ENCODE measurements at places on chromosomes 2 and 18.

DNA sequence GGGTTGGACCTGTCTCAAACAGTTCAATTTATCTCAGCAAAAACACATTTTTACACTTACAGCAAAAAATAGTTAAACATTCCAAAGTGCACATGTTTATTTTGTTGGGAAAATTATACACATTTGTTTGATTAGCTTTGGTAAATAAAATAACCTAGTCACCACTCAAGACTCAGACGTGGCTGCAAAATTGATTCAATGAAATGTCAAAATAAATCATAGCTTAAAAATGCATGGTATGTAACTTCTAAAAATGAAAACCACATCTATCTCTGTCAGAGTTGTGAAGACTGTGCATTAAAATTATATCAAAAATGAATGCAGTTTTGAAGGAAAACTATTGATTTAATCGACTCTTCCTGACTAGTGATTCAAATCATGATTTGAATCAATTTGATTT is 56.7 kb downstream of the GALNT14 start:
- no peak for DNase-seq

DNA sequence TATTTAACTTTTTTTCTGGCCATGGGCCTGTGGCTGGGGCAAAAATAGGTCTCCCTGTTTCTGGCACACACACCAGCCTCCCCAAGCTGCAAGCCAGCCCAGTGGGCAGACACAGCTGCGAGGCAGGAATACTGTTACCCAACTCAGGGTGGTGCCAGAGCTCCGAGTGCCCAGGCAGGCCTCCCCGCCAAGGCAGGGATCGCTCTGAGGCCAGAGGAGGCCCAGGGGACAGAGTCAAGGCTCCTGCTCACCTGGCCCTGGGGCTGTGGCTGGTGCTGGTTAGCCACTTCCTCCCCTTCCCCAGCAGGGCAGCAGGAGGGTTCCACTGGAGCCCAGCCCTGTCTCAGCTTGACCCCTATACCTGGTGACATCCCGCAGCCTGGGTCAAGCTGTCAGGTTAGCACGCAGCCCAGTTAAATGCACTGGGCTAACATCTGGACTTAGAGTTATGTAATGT is 67.1 kb upstream of the EPAS1 start:
- no peak for DNase-seq

GRCh38 chr2:205484764-205485163 is 197.5 kb upstream of the NRP2 start:
- DNase-seq, result no peak

DNA sequence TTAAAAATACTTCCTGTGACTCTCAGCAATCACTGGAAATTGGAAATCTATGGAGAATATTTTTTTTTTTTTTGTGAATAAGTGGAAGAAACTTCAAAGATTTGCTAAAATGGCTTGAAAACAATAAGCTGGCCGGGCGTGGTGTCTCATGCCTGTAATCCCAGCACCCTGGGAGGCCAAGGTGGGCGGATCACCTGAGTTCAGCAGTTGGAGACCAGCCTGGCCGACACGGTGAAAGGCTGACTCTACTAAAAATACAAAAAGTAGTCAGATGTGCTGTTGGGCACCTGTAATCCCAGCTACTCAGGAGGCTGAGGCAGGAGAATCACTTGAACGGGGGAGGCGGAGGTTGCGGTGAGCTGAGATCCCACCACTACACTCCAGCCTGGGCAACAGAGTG is 155.5 kb upstream of the CAVIN2 start:
- no peak for DNase-seq

DNA sequence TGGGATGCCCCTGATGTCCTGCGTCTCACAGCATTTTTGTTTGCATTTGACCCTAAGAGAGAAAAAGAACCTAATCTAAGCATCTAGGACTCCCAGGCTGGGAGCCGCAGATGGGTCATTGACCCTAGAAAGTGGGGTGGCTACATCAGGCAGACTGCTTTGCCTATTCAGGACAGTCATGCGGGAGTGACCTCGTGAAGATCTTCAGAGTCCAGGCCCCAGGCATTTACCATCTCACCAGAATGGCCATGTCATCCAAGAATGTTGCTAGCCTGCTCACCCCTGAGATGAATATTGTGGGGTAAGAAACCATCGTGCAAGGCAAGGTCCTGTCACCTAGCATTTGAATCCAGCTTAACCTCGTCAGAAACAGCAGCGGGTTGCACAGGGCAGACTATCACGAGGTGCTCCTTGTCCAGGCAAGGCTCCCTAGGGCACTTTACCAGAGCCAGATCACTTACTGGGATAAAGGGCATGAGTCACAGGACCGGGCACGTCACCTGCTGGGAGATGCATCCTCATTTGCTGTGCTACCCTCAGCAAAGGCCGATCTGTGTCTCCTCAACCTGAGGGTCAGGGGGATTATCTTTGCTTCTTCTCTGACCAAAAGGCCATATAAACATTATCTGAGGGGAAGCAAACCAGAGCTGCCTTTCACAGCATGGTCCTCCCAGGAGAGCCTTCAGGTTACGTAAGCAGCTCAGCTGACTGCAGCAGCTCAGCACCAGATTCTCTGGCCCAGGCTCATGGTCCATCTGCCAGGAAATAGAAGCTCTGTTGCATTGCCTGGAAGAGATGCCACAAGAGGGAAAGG is 162.3 kb downstream of the ACKR3 start:
- no peak for DNase-seq

DNA sequence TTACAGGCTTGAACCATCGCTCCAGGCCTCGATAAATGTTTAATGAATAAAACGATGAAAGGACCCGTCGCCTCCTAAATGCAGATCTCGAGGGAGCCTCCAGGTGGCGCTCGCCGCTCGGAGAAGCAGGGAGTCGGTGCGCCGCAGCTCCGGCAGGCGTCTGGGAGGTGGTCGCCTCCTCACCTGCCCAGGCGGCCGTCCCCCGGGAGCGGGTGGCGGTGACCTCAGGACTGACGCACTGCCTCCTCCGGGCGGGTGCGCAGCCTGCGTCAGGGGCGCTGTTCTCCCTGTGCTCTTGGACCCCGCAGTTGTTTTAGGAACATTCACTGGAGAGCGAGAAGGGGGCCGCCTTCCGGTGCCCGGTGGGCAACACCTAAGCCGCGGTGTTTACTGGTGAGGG is 38.6 kb upstream of the POLE4 start:
- peak; percentile 78 for DNase-seq

DNA sequence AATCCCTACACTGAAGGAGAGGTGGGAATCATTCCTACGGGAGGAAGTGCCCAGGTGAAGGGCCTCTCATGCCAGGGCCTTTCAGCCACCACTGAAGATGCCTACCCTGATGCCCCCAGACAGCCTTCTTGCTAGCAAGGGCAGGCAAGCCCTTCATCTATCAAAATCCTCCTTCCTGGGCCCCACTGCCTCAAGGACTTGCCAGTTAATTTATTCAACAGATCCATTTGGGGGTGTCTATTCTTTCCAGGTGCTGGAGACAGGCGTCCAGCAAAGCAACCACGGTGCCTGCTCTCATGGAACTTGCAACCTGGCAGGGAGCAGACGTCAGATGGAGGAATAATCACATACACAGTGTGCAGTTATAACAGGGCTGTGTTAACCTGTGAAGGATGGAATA is 95.5 kb downstream of the GYPC start:
- DNase-seq, result no peak

DNA sequence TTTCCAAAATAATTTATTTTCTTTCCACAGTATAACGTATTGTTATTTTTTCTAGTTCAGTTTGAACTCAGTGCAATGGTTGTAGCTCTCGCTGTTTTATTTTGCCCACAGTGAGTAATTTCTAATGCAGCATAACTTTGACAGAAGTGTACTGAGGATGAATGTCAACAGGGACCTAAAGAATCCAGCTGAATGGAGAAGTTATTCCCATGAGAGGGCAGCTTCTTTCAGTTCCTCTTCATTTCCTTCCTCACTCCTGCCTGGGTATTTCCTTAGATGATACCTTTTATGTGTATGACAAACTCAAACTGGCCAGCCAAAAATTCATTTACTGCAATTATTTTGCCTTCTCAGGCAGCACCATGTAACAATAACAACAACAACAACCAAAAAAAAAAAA is 1223.1 kb upstream of the ZEB2 start:
- no peak for DNase-seq

DNA sequence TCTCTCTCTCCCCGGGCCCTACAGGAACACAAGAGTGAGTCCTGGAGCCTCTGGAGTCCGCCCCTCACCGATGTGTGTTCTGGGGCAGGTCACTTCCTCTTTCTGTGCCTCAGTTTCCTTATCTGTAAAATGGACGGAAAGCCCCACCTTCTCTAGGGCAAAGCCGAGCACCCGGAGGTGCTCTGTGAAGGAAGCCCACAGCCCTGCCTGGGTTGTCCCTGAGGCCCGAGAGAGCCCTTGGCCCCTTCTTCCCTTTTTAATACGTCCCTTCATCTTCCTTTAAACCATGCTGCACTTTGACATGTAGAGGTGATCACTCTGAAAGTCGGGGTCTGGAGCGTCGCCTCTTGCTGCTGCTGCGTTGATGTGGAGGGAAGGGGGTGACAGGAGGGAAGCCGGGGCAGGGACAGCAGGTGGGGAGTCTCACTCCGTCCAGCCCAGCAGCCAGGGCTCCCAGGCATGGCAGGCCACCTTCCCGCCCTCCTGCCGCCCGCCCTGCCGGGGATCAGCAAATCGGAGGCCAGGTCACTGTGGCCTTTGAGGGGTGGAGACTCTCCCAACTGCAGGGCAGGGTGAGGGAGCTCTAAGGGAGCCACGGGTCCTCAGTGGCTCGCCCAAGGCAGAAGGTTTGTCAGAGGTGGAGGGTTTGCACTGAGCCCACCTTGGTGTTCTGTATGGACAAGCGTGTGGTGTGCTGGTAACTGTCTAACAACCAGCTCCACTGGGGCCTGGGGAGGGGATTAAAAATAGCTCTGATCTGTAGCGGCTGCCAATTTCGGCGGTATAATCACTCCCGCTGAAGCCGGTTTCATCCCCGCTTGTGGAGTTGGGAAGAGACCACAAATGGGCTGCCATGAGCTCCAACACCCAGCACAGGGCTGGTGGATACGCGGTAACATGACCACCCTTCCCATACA is 135.9 kb upstream of the ID2 start:
- DNase-seq, result no peak
